ENCODE measurements at places on chromosomes 12 and 14.

- no peak for DNase-seq
Measured at GRCh38 chr12:114500775-114501473, 95.0 kb upstream of the TBX5 start.

- peak; percentile 85 for DNase-seq
Measured at GRCh38 chr12:64670919-64671639, 60.8 kb downstream of the RASSF3 start.

- DNase-seq = peak; percentile 29
Measured at GRCh38 chr12:75482646-75483045, 2.1 kb downstream of the GLIPR1 start.

GRCh38 chr12:6533653-6533922 lies 729 bp upstream of the GAPDH start:
- no peak for DNase-seq

DNA sequence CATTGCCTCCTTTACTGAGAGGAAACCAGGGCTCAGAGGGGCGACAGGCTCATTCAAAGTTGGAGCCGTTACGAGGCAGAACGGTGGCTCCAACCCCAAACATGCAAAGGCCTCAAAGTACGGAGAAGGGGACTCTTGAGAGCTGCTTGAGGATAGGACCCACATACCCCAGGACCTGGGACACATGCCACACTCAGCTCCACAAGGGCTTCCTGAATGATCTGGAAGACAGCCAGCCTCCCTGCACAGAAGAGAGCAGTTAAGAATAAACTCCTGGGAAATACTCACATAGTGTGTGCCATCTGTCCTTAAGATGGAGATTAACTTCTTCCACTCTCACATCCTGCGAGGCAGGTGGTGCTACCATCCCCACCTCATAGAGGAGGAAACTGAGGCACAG lies 26.6 kb upstream of the NXPH4 start:
- no peak for DNase-seq

DNA sequence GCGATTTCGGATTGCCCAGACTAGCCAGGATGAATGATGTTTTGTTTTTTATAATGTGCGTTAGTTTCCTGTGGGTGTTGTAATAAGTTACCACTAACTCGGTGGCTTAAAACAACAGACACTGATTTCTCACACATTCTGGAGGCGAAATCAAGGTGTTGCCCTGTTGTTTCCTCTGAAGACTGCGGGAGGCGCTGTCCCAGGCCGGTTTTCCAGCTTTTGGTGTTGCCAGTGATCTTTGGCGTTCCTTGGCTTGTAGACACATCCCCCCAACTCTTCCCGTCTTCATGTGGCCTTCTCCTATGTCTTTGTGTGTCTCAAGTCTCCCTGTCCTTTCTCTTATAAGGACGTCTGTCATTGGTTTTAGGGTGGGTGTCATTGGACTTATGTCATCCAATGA lies 267.7 kb downstream of the AACS start:
- DNase-seq = no peak

- DNase-seq = peak; percentile 52
Measured at GRCh38 chr14:80427101-80427500, 215.8 kb upstream of the DIO2 start.

DNA sequence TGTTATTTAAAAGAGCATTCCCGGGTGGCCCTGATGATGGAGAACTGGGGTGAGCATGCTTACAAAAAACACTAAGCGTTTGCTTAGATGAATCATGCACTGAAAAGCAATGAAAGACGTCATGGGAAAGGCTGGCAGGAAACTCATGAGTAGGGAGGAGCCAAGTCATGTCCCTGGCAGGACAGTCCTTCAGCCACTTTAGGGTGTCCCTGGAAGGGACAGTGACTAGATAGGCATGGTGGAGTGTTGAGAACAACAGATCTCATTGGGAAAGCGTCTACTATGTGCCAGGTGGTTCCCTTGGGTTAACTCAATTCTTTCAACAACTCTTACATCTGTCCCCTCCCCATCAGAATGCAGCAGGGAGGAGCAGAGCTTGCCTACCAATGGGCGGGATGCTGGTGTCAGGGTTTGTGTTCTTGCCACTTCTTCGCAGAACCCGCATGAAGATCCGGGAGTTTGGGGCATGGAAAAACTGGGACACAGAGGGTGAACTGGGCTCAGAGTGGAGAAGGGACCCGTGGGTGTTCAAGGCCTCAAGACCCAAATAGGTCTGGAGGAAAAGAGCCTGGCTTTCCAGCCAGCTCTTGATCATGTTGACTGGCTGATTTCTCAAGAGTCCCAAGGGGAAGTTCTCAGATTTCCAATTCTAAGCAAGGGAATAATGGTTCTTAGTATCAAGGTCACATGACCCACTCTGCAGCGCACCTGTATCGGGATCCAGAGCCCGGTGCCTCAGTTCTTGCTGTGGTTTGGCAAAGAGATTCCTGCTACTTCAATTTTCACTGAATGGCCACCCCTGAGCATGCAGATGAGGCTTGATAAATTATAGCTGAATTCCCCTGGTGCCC lies 653.9 kb upstream of the TBX3 start:
- peak; percentile 90 for DNase-seq

- DNase-seq = no peak
Measured at GRCh38 chr12:29050503-29050902, 98.6 kb upstream of the FAR2 start.

- peak; percentile 76 for DNase-seq
Measured at GRCh38 chr12:6827437-6827911, 733 bp upstream of the P3H3 start.

GRCh38 chr12:77299001-77299400 lies 233.6 kb upstream of the E2F7 start:
- DNase-seq = no peak

GRCh38 chr14:39175445-39176262 lies 600 bp downstream of the PNN start:
- DNase-seq = peak; percentile 32

- no peak for DNase-seq
Measured at GRCh38 chr14:56185992-56186391, 67.8 kb downstream of the PELI2 start.

GRCh38 chr12:43942379-43942778 lies 106.5 kb downstream of the TMEM117 start:
- peak; percentile 3 for DNase-seq

- DNase-seq = no peak
Measured at GRCh38 chr12:38983117-38983571, 77.8 kb upstream of the CPNE8 start.

DNA sequence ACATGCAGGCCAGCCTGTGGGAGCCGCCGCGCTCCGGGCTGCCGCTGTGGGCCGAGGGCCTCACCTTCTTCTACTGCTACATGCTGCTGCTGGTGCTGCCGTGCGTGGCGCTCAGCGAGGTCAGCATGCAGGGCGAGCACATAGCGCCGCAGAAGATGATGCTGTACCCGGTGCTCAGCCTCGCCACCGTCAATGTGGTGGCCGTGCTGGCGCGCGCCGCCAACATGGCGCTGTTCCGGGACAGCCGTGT lies 2.9 kb downstream of the TMEM121 start:
- DNase-seq = no peak

GRCh38 chr14:25110106-25110505 lies 60.2 kb upstream of the STXBP6 start:
- DNase-seq = no peak

DNA sequence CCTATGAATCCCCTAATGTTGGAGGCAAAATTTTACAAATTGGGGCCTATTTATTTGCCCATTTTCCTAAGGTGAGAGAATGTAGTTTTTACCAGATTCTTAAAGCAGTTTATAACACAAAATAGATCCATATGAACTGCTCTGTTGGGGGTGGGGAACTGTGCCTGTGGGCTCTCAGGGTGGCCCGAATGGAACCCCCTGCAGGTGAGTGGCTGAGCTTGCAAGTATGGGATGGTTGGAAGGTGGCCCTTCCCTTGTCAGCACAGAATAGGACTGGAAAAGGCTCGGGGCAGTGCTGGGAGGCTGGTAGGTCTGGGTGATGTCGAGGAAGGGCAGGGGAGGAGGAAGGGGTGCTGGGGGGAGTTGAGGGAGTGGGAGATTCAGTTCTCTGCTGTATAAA lies 4.9 kb downstream of the VSX2 start:
- no peak for DNase-seq

- DNase-seq = peak; percentile 97
Measured at GRCh38 chr12:28611115-28611435, 420.8 kb downstream of the CCDC91 start.

DNA sequence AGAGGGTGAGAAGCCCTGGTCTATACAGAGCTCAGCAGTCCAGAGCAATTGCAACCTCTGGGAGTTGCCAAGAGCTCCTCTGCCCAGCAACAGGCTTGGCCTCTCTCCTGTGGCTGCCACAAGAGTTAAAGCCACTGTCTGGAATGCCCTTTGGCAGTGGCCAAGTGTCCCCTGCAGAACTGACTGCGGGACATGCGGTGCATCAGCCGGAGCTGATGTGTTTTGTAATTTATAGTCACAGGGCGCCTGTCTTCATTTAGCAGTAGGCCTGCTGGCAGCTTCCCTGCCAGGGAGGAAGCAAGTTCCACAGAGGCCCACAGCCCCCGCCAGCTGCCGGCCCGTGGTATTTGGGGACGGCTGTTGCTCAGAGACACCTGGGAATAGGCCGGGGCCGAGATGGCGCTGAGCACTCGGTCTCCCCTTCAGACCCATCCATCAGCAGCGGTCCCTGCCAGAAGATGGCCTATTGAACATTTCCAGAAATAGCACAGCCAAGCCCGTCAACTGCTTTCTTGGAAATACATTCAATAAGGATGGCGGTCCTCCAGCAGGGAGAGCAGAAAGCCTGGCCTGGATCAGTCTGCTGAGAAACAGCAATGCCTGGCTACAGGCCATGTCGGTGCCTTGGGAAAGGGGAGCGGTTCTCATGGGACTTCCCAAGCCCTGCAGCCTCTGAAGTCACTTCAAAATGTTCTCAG lies 217.4 kb downstream of the CRADD start:
- DNase-seq = peak; percentile 43

DNA sequence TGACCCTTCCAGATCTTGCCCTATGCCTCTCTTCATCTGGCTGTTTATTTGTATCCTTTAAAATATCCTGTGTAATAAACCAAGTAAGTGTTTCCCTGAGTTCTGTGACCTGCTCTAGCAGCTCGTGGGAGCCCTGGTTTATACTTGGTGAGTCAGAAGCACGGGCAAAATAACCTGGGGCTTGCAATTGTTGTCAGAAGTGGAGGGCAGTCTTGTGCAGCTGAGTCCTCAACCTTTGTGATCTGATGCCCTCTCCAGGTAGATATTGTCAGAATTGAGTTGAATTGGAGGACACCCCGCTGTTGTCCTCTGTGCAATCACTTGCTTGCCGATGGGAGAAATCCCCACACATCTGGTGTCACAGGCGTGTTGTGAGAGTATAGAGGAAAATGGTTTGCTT lies 62.5 kb upstream of the PRICKLE1 start:
- DNase-seq = peak; percentile 10

DNA sequence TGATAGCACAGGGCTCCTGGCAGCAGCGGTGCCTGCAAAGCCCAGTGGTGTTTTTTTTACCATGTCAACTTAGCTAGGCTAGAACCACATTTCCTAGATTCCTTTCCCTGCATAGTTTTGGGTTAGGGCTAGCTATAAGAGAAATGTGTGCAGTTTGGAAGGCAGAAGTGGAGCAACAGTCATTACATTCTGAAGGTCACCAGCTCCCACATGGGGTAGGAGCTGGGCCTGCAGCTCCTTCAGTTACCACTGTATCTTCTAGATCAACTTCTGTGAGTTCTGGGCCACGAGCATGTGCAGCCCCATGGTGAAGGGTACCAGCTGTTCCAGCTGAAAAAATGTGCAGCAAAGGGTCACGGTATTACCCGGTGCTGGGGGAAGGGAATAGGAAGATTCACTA lies 2.3 kb upstream of the SLC25A3 start:
- DNase-seq = peak; percentile 29

GRCh38 chr12:72872238-72872887 lies 600.2 kb downstream of the TRHDE start:
- DNase-seq = no peak

GRCh38 chr14:95808371-95808770 lies 68.3 kb upstream of the TUNAR start:
- no peak for DNase-seq

GRCh38 chr12:88530868-88531267 lies 49.4 kb downstream of the KITLG start:
- no peak for DNase-seq

GRCh38 chr14:60655119-60655897 lies 6.0 kb upstream of the SIX1 start:
- DNase-seq = no peak

- peak; percentile 56 for DNase-seq
Measured at GRCh38 chr12:53676656-53677015, 753 bp upstream of the ATP5MC2 start.

GRCh38 chr12:67319936-67320335 lies 50.8 kb downstream of the CAND1 start:
- DNase-seq = no peak

DNA sequence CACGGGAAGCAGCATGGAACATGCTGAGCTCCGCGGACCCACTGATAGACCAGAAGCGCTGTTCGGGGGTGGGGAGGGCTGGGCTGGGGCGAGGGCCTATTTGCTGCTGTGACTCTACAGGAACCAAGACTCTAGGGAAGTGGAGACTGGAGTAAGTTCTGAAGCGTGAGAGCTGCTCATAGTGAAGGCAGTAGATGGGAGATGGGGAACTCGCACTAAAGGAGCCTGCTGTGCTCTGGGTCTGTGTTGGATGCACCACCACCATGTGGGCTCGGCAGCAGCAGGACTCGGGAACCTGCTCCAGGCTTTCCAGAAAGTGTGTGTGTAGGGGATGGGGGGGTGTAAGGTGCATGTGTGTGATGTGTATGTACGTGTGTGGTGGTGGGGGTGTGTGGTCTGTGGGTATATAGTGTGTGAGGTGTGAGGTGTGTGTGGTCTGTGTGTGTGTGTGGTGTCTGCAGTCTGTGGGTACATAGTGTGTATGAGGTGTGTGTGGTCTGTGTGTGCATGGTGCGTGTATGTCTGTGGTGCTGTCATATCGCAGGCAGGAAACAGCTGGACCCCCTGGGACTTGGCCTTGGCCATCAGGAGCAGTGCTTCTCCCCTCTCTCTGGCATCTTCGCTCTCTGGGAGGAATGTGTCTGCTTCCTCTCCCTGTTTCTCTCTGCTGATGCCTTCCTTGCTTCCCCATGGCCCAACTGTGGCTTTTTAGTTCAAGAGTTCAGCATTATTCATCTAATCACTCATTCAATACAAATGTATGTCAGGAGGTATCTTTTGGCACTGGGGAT lies 378.9 kb downstream of the FUT8 start:
- peak; percentile 23 for DNase-seq

- no peak for DNase-seq
Measured at GRCh38 chr14:100788517-100788916, 37.4 kb upstream of the MEG3 start.
